Thyroid gland (tissue), 4 donors: ENCODE measurements at places on chromosomes 16 and 17. TPM values are rescaled to one million over a fixed set of nuclear protein-coding genes. Genes with fewer than 3 reads are reported as not detected.

SLC6A4 gene
- total RNA-seq = under 0.01 TPM

MSI2 gene
- total RNA-seq = 68.0 TPM

SNAI3 gene
- 1.2 TPM for total RNA-seq

DNA sequence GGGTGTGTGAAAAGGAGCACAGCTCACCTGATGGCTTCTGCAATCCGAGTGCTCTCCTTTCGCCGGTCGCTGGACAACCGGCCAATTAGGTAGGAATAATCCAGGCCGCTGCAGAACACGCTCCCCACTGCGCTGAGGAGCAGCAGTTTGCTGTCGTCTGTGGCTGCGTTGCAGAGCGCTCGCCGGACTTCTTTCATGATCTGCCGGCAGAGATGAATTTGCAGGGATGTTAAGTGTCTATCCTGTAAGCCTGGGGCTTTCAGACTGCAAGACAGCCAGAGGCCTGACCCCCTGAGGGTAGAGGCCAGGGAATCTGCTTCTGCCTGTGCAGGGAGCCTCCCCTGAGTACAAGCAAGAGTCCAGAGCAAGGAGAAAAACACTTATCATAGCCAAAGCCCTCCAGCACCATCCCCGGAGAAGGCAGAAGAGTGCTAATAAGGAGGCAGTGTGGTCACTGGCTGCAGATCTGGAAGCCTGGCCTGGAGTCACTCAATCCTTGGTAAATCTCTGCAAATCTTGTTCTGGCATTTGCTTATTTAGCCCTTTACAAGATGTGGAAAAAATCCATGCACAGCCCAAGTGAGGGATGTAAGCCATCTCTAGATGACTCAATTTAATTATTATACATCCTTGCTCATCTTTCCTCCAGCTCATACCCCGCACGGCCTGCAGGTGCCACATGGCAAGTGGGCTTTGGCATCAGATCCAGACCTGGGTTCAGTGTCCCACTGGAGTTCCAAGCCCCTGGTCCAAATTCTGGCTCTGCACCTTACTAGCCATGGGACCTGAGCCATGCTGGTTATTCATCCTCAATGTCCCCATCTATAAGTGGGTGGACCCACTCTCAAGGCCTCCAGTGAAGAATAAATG is 80.2 kb downstream of the DYNLRB2 start:
- H3K4me3 ChIP-seq = no peak overlapping the region
- DNase-seq = no peak
- no peaks in the 10 kb centered on the region for H3K27me3 ChIP-seq

- no peaks in the 10 kb centered on the region for H3K4me1 ChIP-seq
- H3K27me3 ChIP-seq = no peaks in the 10 kb centered on the region
- no peak overlapping the region for H3K4me3 ChIP-seq
- DNase-seq = no peak
- H3K27ac ChIP-seq = no peak overlapping the region
- no peaks in the 10 kb centered on the region for H3K36me3 ChIP-seq
Measured at GRCh38 chr17:16923097-16923903, 48.6 kb downstream of the TNFRSF13B start.

DNA sequence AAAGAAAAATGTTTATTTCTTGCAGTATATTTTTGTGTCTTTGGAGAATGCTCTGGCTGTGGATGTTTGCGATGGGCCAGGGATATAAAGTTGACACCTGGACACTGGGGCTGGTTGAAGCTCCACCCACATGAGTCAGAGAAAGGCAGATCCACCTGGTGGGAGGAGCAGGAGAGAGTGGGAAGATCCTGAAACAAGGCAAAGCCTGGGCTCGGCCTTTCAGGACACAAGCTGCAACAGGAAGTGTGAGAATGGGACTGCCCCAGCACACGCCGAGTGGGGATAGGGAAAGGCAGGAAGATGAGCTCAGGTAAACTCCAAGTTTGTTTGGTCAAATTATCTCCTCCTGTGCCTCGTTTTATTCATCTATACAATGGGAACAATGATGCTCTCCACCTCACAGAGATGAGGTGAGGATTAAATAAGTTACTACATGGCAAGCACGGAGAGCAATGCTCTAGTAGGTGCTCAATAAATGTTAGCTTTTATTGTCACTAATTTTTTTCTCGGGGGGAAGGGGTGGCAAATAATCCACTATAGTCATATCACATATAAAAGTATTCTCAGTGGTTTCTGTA is 21.4 kb upstream of the PITPNM3 start:
- no peak for DNase-seq
- H3K27ac ChIP-seq = no peak overlapping the region
- H3K4me3 ChIP-seq = no peak overlapping the region
- H3K4me1 ChIP-seq = peaks cover 17% of the 10 kb centered on the region

GRCh38 chr17:70613681-70614080 is 444.3 kb downstream of the KCNJ2 start:
- no peaks in the 10 kb centered on the region for H3K4me1 ChIP-seq
- DNase-seq = no peak
- no peak overlapping the region for H3K27ac ChIP-seq
- H3K4me3 ChIP-seq = no peak overlapping the region

- H3K36me3 ChIP-seq = no peaks in the 10 kb centered on the region
- no peak overlapping the region for H3K27ac ChIP-seq
- no peaks in the 10 kb centered on the region for H3K27me3 ChIP-seq
- DNase-seq = no peak
- no peak overlapping the region for H3K4me3 ChIP-seq
Measured at GRCh38 chr17:66655861-66656260, 179.1 kb upstream of the CACNG5 start.

DNA sequence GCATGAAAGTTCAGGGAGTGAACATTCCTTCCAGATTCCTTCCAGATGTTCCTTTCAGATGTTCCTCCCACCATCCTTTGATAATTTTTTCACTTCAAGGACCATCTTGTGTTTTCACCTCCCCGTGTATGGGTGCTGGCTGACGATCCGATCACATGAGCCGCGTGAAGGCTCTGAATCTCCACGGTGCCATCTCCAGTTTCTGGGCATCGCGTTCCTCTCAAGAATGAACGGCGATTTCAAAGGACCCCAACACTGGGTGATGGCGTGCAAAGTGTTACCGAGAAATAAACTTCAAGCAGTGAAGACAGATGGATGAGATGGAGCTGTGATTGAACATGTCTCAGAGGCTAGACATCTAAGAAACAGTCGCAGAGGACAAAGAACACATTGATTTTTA is 245.3 kb downstream of the GSG1L start:
- no peak for DNase-seq
- H3K27me3 ChIP-seq = no peaks in the 10 kb centered on the region
- H3K4me3 ChIP-seq = no peak overlapping the region

- H3K4me1 ChIP-seq = peaks cover 65% of the 10 kb centered on the region
- H3K4me3 ChIP-seq = no peak overlapping the region
- H3K27me3 ChIP-seq = no peaks in the 10 kb centered on the region
- peak; percentile 45 for DNase-seq
- peak overlapping the region; percentile 98 for H3K27ac ChIP-seq
Measured at GRCh38 chr16:57828272-57829161, 26.2 kb upstream of the KIFC3 start.

DNA sequence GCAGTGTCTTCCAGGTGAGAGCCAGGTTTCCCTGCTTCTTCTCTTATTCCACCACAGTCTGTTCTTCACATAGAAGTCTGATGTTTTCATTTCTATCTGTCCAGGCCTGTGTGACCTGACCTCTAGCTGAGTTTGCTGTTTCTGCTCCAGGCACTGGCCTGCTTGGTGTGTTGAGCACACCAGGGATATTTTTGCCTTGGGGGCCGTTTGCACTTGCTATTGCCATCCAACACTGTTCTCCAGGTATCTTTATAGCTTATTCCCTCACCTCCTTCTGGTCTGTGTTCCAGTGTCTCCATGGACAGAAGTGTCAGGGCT is 41.4 kb downstream of the MRTFB start:
- H3K36me3 ChIP-seq = no peaks in the 10 kb centered on the region
- no peak overlapping the region for H3K4me3 ChIP-seq
- DNase-seq = no peak
- no peaks in the 10 kb centered on the region for H3K27me3 ChIP-seq
